Naive thymus-derived CD4-positive, alpha-beta T cell (primary cell): ENCODE measurements at places on chromosomes 2 and 18. TPM values are rescaled to one million over a fixed set of nuclear protein-coding genes. Genes with fewer than 3 reads are reported as not detected.

GRCh38 chr2:157971702-157972101 lies 95.6 kb upstream of the ACVR1 start:
- DNase-seq: no peak

GRCh38 chr2:164145093-164145987 lies 409.5 kb upstream of the FIGN start:
- DNase-seq: no peak

The DSC3 gene
- polyA plus RNA-seq: not detected

DNA sequence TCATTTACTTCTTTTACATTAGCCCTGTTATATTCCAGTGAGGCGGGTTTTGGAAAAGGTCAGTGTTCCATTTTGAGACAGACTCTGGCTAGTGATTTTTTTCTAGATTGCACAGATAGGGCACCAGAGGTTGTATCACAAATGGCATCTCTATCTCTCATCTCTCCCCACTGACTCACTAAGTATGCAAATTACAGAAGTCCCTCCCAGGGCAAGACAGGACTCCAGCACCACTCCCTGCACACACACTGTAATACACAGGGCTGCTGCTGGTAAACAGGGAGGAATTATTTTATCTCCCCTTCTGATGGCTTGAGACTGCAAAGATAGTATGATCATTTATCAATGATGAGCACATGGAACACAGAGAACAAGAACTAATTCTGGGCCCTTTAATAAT lies 46.2 kb downstream of the AKAIN1 start:
- no peak for DNase-seq

DNA sequence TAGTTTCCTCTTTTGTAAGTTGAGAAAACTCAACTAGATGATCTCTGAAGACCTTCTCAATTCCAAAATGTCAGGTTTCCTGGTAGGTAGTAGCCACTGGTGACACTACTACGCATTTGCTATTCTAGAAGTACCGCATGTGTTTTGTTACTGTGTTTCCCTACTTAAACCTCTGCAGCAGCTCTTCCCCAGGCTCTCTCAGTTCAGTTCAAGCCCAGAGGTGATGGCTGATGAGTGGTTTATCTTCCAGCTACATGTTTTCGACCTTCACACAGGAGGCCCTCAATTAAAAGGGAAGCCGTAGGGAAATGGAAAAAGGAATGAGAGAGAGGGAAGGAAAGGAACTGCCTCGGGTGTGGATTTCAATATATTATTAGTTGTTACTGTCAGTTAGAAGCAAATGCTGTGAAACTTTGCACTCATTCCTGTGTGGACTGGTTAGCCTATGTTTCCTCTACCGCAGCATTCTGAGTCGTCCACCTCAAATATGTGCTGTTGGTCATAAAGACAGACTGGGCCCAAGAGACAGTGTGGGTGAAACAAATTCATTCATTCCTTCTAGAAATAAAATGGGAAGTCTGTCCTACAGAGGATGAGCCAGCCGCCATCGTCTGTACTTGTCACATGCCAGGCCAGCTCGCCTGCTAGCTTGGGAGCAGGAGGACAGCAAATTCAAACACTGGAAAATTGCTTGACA lies 455.2 kb upstream of the RAB12 start:
- DNase-seq: no peak

DNA sequence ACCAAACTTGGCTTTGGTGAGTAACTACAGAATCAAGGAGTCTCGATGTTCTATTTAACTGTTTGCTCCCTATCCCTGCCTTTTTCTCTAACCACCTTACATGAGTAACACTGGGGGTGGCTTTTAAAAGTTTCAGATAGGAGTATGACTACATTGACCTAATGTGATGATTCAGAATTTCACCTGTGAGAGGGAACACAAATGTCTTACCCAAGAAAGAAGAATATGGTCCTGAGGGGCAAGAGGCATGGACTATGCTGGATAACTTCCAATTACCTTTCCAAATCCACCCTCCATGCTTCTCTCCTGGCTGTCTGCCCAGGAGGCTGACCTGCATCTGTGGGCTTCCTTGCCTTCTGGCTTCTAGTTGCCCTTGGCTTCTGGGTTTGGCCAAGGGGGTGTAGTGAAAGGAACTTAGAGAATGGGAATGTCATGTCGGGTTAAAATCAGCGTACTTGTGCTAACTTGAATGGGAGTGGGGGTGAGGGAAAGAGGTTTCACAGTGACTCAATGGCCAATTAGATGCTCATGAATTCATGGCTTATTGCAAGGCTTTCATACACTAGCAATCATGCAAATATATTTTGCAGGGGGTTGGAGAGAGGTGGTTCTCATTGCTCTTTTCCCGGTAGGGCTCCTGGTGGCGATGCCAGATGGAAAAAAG lies 5.3 kb upstream of the IL36G start:
- DNase-seq: no peak

The HNRNPA3 gene
- 53.3 TPM for polyA plus RNA-seq

- no peak for DNase-seq
Observed at GRCh38 chr2:50309503-50309902, 722.4 kb downstream of the NRXN1 start.

DNA sequence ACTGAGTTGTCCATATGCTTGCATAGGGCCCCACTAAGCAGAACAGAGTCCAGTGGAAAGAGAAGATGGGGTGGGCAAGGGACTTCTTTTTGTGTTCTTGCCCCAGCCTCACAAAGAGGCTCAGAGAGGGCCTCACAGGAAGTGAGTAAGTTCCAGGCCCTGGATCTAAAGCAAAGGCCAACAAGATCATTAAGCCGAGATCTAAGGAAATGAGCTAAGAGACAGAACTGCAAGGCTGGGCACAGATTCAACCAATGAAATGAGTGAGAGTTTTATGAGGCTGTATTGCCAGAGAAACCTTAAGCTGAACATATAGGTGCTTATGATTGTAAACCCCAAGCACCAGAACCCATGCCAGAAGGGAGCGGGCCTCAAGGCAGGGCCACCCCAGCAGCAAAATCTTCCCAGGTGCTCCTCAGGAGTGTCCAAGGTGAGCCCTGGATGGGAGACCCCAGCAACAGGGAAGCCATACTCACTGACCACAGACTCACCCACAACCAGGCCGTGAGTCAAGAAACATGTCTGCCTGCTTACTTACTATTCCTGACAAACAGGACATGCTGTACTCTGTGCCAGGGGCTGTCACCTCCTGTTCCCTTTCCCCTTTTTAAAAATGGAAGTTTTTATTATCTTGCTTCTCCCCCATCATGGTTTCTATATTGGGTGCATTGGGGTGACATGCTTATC lies 40.2 kb downstream of the SLC14A1 start:
- no peak for DNase-seq

GRCh38 chr2:182372661-182373060 lies 54.2 kb downstream of the PDE1A start:
- DNase-seq: no peak
